ENCODE measurements at places on chromosomes 6 and 20.

GRCh38 chr6:122806291-122806690, 17.2 kb downstream of the SMPDL3A start:
- DNase-seq, result no peak

DNA sequence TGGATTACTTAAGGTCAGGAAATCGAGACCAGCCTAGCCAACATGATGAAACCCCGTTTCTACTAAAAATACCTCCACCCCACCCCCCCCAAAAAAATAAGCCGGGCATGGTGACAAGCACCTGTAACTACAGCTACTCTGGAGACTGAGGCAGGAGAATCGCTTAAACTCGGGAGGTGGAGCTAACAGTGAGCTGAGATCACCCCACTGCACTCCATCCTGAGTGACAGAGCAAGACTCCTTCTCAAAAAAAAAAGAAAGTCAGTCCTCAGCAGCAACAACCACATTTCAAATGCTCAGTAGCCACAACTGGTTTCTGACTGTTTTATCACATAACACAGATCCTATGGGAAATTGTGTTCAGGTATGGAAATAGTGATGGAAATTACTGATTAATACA, 135.3 kb downstream of the HFE start:
- no peak for DNase-seq

DNA sequence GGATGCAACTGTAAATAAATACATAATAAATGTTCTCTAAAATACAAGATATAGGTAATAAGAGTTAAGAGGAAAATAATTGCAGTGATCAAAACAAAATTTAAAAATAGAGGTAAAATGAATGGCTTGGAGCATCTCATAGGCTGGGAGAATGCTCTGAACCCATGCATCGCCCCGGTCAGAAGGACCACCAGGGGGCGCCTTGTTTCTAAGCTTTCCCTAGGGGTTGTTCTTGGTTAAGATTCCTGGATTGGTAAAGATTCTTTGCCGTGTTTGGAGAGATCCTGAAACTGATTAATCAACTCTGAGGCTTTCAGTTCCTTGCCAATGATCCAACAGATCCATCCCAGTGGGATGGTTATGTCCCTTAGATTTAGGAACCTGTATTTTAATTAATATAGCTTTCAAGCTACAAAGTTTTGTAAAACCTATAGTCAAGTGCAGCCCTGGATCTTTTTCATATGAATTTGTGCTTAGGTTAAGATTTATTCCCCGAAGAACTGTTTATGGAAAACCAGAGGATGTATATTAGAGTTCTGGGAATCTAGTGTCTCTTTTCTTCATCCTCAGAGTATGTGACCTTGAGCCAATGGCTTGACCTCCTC, 45.3 kb upstream of the PRELID3B start:
- peak; percentile 51 for DNase-seq

GRCh38 chr6:99151634-99152346, 197.7 kb downstream of the FAXC start:
- no peak for DNase-seq

GRCh38 chr6:166430269-166430668, 47.5 kb upstream of the MPC1 start:
- DNase-seq, result no peak
